ENCODE measurements at places on chromosomes 6 and 20.

DNA sequence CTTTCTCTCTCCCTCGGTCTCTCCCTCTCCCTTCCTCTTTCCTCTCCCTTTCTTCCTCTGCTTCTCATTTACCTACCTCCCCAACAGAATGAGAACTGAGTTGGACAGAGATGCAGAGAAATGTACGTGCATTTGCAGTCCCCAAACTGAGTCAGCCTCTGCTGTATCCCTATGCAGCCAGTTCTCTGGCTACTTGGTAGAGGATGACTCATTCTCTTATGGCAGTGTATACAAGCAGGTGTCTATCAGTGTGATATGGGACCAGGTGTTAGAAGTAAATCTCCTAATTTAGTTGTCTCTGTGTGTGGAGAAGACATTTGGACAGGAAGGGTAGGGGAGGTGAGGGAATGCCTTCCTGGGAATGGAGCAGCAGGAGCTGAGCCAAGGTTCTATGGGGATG lies 470.8 kb downstream of the CD109 start:
- no peak for DNase-seq

GRCh38 chr6:110322151-110322873 lies 35.8 kb downstream of the METTL24 start:
- DNase-seq = no peak

- no peak for DNase-seq
Observed at GRCh38 chr6:17845598-17845997, 138.9 kb upstream of the NUP153 start.

DNA sequence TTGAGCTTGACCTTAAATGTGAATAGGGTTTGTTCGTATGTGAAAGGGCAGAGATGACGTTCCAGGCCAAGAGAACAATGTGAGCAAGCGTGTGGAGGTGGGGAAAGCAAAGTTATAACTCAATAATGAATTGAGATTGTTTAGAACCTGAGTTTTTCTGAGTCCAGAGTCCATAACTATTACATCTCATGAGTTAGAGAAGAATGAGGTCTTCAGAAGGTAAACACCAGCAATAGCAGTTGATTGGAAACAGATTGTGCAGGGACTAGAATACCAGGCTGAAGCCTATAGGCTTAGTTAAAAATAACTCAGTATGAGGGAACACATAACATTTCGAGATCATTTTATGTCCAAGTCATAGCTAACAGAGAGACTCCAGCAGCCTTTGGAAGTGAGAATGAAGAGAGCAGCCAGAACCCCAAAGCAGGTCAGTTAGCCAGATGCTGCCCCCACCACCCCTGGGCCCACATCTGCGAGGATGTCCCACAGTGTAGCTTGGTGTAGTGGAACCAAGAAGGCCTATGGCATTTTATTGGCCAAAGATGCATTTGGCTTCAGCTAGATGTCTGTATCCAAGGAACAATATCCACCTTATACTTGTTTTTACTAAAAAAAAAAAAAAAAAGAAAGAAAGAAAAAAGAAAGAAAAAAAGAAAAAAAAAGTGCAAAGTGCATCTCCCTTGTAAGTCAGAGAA lies 121.7 kb downstream of the TNFRSF21 start:
- DNase-seq = no peak

- no peak for DNase-seq
Observed at GRCh38 chr6:33861722-33862121, 57.9 kb upstream of the MLN start.

- no peak for DNase-seq
Observed at GRCh38 chr20:51495921-51496545, 46.5 kb downstream of the NFATC2 start.

- no peak for DNase-seq
Observed at GRCh38 chr6:135305684-135306083, 124.6 kb downstream of the MYB start.

GRCh38 chr6:7546020-7546369 lies 4.5 kb downstream of the DSP start:
- DNase-seq = no peak

- DNase-seq = no peak
Observed at GRCh38 chr6:18472941-18473340, 85.8 kb downstream of the RNF144B start.

DNA sequence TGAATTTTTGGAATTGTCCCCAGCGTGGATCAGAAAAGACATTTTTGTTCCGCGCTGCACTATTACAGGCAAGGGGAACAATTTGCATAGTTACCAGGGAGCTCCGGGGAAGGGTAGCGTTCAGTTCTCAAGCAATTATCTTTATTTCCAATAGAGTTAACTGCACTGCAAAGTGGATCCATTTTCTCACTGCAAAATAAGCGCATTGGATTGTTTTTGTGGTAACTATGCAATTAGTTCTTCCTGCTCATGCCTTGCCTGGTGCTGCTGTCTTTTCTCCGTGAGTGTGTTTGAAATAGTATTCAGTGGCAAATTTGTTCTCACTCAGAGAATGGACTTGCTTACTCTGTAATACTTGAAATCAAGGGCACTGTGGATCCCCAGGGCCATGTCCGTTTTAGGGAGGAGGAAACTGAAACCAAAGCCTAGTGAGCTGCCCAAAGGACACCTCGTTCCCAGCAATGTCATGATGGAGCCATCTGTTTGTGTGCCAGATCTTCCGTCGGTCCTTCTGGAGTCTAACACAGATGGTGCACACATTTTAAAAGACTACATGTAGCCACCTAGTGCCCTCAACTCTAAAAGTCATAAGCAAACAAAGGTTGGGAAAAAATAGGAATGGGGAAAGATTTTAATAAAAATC lies 7.4 kb upstream of the PCK1 start:
- DNase-seq = no peak

DNA sequence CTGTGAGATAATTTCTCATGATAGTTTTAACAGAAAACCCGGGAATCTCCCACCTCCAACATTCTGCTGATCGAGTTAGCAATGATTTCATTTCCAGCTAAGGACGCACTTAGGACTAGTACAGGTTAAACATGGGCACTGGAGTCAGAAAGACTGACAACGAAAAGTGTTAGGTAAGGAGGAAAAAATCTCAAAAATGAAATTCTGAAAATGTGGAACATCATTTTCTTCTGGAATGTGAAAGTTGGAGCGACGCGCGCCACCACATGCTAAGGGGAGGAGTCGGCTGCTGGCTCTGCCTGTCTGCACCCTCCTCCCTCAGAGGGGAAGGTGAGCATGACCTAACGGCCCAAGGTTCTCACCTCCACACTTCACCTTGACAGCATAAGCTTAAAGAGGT lies 221.6 kb upstream of the KCNG1 start:
- DNase-seq = no peak

DNA sequence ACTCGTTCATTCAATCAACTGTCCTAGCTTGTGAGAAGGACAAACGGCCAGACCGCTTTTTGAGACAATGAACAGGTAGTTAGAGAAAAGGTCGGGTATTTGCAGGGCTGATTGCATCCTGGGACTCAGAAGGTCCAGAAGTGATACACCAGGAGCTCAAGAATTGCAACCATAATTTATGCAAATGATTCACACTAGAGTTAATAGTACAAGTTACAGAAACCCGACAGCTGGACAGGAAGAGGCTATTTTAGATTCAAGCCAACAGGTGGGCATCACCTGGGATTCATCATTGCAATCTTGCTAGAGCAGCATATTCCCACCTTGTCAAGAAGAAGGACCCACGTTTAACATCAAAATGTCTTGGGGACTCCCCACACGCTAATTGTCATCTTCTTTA lies 83.5 kb downstream of the TNFAIP3 start:
- DNase-seq = no peak

DNA sequence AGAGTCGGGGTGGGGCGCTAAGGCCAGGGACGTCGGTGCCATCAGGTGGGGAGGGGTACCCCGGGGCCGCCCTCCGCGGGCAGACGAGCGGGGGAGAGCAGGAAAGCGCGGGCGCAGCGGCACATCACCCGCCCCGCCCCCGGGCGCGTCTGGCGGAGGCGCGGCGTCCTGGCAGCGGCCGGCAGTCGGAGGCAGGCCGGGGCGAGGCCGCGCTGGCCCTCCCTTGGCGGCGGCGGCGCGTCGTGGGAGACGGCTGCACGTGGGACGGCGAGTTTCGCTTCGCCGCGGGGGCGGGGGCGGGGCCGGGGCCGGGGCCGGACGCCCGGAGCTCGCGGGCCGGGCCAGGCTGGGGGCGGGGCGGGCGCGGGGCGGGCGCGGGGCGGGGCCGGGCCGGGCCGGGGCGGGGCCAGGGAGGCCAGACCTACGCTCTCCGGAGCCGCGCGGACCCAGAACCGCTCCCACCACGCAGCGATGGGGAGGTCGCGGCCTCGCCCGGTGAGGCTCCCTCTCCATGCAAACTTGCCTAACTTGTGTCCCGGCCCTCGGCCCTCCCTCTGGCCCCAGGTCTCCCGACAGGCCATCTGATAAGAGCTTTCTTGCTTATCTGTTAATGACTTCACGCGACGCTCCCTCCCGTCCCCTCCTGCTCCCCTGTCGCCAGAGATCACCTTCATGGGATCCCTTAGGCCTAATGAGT lies 12.5 kb downstream of the ITPR3 start:
- peak; percentile 30 for DNase-seq

DNA sequence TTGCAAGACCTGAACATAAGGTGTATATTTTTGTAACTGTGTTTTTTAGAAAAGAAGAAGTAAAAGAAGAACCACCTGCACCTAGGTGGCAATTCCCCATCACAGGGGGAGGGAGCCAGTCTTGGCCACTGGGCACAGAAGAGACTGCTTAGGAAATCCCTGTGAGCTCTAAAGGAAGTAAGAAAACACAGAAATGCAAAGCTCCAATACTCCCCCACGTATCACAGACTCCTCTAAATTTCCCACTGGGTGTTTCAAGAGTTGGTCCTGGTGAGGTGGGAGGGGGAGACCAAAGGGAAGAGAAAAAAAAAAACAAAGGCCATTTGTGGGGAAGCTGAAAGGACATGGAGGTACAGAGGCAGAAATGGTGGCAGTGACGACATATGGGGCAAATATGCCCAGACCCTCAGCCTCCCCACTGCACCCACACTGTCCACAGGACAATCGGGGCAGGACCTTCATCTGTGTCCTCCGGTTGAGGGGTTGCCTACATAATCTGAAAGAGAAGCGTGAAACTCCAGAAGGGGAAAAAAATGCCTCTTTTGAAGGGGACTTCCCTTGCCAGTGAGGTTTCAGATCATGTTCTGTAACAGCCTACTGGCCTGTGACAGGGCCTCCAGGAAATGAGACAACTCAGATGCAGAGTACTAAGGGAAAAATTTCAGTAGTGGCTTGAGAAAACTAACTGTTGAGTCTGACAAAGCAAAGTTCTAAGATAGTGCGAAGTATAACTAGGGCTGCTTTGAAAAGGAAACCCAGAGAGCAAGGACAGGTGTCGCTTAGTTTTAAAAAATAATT lies 226.2 kb upstream of the MARCKS start:
- DNase-seq = peak; percentile 84

GRCh38 chr20:57938158-57939108 lies 228.6 kb upstream of the PMEPA1 start:
- no peak for DNase-seq

DNA sequence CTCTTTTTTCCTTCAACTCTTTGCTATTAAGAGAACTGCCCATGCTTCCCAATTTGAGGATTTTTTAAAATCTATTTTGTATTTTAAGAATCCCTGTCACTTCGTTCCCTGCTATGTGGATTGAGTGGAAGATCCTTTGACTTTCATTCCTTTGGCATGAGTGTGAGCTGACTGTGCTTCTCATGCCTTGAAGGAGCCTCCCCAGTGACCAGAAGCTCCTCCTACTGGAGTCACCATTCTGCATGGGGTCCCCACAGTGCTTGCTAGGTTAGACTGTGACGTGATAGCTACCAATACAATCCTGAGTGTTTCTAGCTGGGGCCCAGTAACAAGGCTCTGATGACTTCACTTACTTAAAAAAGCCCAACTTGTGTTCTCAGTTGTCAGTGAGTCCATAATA lies 104.4 kb upstream of the LAMP5 start:
- no peak for DNase-seq

- DNase-seq = no peak
Observed at GRCh38 chr6:140711019-140711613, 1336.7 kb upstream of the CITED2 start.

- no peak for DNase-seq
Observed at GRCh38 chr6:69007781-69008180, 372.7 kb downstream of the ADGRB3 start.

- no peak for DNase-seq
Observed at GRCh38 chr6:161568885-161569456, 295.1 kb upstream of the AGPAT4 start.

DNA sequence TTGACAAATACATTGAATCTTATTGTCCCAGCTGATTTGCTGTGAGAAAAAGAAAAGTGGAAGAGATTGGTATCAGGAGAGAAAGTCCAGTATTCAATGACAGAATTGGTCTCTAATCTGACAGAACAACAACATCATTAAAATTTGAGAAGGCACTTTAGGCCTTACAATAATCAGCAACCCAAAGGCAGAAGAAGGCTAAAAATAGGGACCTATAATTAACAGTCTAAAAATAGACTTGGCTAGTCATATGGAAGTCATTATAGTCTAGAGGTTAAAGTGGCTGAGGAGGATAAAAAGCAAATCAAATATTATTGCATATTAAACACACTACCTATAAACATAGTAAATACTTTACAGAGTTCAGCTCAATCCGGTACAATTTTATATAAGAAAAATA lies 393.6 kb upstream of the JAG1 start:
- DNase-seq = no peak
